ENCODE measurements at places on chromosomes 13 and 19.

- DNase-seq, result peak; percentile 68
These were observed 575.8 kb downstream of the DACH1 start for GRCh38 chr13:71290963-71291841.

DNA sequence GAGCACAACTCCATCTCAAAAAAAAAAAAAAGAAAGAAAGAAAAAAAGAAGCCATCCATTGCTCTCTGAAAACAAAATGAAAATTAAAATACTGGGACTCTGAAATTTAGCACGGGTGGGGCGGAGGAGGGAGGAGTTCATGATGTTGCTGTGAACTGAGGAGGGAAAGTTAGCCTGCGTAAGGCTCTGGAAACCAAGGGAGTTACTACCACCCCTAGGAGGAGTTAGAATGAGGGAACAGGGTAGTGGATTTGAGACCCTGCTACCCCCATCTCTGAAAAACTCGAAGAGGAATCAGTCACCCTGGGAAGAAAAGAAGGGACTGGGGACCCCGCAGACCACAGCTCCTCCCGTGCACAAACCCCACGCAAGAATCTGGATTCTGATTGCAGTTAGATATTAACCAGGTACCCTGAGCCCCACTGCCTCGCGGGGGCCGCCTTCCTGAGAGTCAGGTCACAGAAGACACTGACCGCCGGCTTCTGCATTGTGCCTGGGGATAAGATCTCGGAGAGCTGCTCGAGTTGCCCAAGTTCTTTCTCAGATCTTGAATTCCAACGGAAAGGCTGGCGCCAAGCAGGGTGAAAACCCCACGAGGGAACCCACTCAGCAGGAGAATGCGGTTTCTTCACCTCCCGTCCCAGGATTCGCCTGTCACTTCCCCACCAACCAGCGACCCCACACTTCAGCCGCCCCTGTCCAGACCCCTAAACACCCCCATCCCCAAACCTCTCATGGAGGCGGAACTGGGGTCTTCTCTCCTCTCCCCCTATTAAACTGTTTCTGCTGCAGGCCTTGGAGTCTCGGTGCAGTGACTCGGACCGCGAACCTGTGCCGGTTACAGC, 870 bp downstream of the ZNF442 start:
- DNase-seq, result no peak

DNA sequence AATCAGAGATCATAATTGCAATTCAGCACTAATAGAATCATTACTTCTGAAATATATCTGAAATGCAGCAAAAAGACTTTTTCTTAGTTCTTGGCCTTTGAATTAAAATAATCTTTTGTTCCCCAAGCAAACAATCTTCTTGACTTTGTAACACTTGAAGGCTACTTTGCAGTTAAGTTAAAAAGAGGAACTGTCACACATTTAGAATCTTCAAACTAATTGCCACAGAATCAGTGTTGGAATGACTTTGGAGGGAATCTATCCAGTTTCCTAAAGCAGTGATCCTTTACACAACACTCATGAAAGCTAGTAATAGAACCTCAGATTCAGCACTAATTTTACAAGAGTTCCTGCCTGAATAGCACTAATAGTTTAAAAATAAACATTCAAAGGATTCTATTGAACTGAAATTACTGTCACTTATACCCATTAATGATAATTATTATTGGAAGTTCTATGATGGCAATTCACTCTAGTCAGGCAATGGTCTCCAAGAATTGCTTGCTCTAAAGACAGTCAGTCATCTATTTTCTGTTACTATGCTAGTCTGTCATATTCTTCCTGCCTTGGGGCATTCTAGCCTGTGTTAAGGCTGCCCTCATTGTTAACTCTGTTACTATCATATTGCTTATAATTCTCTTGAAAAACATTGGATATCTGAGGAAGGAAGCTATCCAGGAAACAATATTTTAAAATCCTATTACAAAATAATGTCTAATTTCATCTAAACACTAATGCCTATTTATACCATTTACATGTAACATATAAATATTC, 362.4 kb downstream of the DIAPH3 start:
- DNase-seq, result no peak

DNA sequence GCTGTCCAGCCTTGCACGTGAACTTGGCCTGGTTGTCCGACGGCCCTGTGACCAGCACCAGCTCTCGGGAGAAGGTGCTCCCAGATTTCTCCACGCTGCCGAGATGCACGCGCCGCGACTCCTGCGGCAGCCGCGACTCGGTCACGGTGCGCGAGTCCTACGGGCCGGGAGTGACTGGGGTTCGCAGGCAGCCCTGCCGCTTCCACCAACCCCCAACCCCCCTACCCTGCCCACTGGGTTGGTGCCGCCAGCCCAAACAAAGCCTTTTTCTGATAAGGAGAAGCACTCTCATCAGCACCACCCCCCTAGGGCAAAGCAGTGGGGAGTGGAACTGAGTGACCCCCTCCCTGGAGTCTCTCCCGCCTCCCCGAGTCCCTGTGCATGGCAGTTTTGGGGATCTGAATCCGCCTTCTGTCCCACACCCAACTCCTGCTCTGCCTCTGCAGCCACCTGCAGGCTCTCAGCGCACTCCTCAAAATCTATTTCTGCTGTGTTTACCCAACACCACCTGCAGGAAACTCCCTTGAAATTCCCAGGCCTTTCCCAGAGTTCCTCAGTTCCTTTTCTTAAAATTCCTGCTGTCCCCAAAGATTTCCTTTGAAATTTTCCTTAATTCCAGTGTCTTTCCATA, 6.2 kb downstream of the NPHS1 start:
- DNase-seq, result no peak

- DNase-seq, result no peak
These were observed 36.5 kb upstream of the CLDN10 start for GRCh38 chr13:95516021-95516420.

GRCh38 chr19:46299695-46300094, 2.9 kb downstream of the HIF3A start:
- DNase-seq, result no peak

DNA sequence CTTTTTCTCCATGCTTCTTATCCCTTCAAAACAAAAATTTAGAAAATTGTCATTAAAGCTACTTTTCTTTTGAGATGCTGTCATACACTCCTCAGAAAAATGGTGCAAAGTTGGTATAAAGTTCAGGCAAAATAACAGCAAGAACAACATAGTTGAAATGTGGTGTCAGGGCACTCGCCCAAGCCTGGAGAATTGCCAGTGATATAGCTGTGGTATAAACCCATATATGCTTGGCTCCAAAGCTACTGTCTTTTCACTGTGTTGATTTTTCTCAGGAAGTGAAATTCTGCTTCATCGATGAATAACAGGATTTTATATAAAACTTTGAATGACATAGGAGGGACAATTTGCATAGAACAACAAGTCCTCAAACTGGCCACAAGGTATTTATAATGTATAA, 2532.9 kb downstream of the PCDH9 start:
- no peak for DNase-seq

- no peak for DNase-seq
These were observed 11.2 kb downstream of the VASP start for GRCh38 chr19:45518469-45518826.

- no peak for DNase-seq
These were observed 75.6 kb downstream of the TNFRSF19 start for GRCh38 chr13:23645851-23646250.
